ENCODE measurements at places on chromosomes 5 and 9.
A peak's percentile ranks its signal among the peaks of the same experiment; 100 is the strongest.

GRCh38 chr5:165290535-165290934 lies 1785.1 kb downstream of the MAT2B start:
- DNase-seq: no peak

GRCh38 chr5:135508496-135509005 lies 27.2 kb downstream of the NEUROG1 start:
- DNase-seq: no peak

DNA sequence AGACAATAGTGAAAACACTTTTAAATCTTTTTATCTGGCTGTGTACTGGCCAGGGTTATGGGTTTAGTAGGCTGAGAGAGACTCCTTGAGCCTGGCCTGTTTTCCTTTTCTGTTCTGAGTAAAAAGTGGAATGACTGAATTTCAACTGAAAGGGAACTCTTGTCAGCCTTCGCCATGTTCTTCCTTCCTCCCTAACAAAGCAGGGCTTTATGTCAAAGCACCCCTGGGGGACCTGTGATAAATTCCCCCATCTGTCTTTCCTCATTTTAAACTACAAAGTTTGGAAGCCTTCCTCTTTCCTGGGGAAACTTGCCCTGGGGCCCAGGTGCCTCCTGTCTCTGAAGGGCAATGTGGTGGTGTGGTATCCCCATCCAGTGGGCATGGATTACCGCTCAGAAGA lies 29.7 kb downstream of the LARP1 start:
- no peak for DNase-seq

DNA sequence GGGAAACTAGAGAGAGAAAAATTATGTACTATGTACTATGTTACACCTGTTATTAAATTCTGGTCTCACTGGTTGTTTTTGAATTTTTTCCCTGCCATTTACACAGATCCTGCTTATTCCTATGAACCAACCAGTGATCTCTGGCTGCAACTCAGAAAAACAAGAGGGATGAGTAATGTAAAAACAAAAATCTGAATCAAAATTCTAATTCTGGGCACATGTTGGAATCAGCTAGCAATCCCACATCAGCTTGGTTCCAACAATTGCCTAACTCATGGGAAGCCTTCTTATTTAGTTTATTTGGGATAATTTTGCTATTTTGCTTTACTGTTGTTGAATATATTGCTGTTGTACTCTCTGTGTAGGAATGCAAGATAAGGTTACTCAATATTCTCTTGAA lies 78.3 kb downstream of the PLK2 start:
- DNase-seq: no peak

DNA sequence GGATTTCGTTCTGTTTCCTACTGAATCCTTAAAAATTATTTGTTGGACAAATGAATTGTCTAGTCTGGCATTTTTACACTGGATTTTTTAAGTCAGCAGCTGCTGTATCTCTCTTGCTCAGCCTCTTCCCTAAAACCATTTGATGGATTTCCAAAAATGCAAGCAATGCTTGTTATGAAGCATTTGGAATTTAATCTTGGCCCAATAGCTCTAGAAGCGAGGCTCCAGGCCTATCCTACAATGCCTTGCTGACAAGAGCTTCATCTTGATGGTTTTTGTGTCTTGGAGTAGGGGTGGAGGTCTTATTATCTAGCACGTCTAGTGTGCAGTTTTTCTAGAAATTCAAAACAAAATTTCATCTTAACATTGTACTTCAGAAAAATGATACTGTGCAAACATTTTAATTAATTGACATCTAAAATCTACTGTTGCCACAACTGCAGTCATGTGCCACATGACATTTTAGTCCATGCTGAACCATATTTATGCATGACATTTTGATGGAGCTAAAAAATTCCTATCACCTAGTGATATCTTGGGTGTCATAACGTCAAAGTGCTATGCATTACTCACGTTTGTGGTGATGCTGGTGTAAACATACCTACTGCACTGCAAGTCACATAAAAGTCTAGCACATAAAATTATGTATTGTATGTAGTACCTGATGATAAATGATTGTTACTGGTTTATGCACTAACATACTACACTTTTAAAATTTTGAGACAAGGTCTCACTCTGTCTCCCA lies 5.9 kb upstream of the RAD23B start:
- DNase-seq: peak; percentile 62

- DNase-seq: peak; percentile 34
Observed at GRCh38 chr5:154642499-154643245, 112.5 kb upstream of the LARP1 start.

DNA sequence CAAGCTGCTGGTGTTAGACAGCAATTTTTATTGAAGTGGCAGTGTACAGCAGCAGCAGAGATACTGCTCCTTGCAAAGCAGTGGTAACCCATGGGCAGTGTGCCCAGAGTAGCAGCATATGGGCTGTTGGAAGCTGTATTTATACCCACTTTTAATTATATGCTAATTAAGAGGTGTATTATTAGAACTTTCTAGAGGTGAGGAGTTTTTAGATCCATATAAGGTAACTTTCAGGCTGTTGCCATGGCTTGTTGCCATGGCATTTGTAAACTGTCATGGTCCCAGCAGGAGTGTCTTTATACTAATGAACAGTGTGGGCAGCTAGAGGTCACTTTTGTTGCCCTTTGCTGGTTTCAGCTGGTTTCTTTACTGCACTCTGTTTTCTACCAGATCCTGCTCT lies 3.7 kb upstream of the PJA2 start:
- DNase-seq: peak; percentile 57

DNA sequence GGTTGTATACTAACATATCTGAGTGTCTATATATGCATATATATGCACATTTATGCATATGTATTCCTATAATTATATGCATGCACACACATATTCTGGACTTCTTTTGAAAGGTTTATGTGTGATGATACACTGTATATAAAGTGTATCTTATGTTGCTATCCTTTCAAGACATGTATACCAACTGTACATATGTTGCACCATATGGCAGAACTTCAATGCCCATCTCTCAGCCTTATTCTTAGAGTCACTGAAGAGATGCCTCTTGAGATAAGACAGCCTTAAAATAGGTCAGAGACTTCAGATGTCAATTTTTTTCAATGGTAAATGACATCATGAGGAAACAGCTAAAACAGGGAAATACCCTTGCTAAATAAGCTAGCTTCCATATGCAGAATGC lies 461.4 kb downstream of the SPATA31D1 start:
- no peak for DNase-seq

- peak; percentile 89 for DNase-seq
Observed at GRCh38 chr5:78758169-78758839, 109.7 kb upstream of the LHFPL2 start.

DNA sequence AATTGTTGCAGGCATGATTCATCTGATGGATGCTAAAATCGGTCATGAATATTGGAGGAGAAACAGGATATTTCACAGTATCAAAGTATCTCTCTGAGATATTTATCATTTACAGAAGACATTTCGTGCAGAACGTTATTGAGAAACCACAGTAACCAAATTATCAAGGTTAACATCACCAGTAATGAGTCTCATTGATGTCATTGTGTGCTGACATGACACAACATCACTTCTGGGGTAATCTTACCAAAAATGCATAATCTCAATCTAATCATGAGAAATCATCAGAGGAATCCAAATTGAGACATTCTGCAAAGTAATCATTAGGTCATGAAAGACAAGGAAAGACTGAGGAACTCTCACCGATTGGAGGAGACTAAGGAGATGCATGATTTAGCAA lies 42.7 kb downstream of the C5orf22 start:
- no peak for DNase-seq

DNA sequence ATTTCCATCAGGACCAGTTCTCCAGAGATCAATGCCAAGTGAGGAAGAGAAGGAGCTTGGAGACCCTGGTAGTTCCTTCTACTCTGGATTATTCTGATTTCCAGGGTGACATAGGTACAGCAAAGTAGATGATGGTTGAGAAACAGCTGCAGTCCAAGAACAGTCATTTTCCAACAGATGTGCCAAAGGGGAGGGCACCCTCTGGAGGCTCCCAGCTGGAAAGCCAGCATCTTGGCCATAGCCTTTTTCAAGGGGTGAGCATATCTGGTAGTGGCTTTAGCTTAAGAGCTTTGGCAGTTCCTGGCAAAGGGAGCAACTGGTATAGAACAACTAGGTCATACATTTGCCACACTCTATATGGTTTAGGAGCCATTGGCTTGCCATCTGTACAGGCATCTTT lies 492.7 kb downstream of the RASEF start:
- DNase-seq: no peak

DNA sequence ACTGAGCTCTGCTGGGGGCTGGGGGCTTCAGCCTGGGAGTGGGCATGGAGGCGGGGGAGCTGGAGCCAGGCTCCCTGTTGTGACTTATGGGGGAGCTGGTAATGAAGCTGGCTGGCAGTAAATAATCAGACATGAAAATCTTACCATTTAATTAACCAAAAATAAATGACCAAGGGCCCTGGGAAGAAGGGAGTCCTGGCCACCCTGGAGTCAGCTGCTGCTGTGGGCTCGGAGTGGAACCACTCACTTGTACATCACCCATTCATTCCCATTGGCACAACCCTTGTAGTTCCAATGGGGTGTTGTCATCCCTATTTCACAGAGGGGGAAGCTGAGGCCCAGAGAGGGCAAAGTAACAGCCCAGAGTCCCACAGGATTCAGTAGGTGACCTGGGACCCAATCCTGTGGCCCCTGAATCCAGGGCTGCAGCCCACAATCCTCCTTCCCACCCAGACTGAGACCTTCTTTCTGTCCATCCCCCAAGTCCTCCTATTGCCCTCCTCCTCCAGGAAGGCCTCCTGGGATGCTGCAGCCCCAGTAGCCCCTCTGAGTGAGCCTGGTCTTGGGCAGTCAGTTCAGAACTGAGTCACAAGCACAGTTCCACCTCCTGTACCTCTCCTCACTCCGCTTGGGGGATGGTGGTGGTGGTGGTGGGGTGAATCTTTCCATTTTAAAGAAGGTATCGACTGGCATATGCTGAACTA lies 259.4 kb upstream of the MVB12B start:
- no peak for DNase-seq

- DNase-seq: no peak
Observed at GRCh38 chr9:130327070-130327780, 61.7 kb downstream of the HMCN2 start.

DNA sequence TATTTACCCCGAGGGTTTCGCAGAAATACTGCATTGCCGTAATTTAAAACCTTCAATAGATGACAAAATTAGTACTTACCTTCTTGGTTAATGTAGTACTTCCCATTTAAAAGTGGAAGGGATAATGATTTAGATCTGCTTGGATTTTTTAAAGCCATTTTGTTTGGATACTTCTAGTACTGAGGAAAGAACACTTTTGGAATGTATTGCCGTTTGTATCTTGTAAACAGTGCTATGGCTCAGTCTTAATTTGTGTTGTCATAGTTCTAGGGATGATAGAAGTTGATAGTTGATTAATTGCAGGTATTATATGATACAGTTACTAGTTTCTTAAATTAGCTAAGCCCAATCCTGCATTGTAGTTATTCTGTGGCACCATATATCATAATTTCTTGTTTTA lies 33.1 kb downstream of the TNPO1 start:
- DNase-seq: no peak

DNA sequence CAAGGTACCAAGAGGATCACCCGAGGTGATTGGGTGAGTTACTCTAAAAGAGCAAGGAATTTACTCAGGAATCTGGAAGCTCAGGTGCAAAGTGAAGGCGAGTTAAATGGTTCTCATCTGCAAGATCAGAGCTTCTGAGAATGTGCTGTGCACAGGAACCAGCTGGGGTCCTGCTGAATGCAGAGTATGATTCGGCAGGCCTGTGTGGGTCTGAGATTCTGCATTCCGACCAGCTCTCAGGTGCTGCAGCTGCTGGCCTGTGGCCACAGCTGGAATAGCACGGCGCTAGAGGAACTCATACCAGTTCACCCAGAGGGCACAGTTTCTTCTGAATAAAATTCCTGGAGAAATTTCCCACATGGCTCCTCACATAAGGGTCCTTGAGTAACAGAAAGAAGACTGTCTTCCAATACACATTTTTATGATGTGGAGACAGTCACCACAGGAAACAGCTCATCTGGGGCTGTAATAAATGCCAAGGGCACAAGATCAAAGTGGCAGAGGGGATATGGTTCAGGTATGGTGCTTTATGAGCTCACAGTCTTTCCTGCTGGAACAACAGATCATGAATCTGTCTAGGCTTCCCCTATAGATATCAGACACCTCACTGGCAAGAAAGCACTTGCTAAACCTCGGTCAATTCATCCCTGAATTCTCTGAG lies 83.9 kb downstream of the PTPN3 start:
- no peak for DNase-seq

DNA sequence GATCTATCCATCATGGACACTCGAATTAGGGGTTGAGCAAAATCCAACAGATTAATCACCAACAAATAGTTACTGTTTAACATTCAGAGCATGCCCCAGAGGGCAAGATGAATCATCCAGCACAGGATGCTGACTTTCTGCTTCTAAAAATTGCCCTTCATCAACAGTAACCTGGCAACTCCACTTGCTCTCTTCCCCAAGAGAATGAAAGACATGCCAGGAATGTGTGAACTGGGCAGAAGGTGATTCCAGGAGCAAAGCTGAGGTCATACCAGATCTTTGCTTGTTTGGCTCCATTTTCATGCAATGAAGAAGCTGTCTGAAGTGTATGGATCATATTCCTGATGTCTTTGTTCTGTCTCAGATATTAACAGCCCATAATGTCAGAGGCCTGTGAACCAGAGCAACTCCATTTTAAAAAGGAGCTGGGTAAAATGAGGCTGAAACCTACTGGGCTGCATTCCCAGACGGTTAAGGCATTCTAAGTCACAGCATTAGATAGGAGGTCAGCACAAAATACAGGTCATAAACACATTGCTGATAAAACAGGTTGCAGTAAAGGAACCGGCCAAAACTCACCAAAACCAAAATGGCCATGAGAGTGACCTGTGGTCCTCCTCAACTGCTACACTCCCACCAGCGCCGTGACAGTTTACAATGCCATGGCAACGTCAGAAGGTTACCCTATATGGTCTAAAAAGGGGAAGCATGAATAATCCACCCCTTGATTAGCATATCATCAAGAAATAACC lies 2.5 kb upstream of the ZNF367 start:
- DNase-seq: peak; percentile 95

DNA sequence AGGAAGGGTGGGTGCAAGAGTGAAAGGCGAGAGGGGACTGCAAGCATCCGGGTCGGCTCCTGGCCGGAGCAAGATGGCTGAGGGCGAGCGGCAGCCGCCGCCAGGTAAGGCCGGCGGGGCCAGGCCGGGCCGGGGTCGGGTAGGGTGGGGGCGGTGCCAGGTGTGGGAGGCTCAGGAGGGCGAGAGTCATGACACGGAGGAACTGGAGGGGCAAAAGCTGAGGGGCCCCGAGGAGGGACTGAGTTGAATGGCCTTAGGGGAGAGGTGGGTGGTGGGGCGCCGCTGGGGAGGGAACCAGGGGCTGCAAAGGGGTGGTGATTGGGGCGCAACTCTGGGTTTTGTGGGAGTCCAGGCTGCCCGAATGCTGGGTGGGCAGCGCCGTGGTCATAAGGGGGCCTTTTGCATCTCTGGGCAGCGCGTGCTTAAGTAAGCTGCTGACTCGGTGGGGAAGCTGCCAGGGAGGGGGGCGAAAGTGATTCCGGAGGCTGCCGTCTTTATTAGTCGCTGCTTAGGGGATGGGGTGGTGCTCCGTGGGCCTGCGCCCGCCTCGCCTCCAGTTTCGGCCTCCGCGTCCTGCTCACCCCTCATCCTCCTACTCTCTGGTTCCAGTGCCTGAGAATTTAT lies 425 bp downstream of the PTPA start:
- peak; percentile 56 for DNase-seq

GRCh38 chr5:165029099-165029870 lies 1523.9 kb downstream of the MAT2B start:
- peak; percentile 31 for DNase-seq
